ENCODE measurements at places on chromosomes 6 and 20. TPM values are rescaled to one million over a fixed set of nuclear protein-coding genes. Genes with fewer than 3 reads are reported as not detected.

DNA sequence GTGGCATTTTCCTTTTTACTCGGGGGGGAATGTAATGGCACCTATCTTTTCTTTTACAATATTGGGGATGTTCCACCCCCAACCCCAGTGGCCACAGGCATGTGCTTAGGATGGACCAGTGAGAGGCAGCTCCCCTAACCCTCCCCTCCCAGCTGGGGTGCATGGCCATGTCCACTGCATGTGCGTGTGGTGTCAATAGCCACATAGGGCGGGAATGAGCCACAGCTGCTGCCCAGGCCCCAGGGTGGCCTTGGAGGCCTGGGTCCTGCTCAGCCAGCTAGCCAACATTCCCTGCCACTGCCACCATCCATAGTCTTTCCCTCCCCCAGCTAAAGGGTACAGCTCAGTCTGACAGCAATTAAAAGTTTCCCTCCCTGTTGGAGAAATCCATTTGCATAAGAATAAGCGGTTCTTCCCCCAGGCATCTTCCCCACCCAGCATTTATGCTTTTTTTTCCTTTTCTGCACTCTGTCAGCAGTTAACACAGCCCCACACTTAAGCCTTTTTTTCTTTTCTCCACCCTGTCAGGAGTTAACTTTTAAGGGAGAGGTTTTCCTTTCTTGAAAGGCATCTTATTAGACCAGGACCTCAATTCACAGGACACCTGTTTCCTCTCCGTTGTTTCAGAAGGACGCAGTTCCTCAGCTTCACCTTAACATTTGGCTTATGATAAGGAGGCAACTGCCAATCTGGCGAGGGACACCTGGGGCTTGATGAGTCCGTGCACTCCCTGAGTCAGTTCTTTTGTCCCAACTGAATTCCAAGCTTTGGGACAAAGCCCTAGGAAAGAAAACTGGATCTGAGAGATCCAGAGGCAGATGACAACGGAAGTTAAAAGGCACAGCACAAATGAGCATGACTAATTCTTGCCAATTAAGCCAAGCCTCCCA, 121.4 kb downstream of the TPBG start:
- DNase-seq, result no peak

DNA sequence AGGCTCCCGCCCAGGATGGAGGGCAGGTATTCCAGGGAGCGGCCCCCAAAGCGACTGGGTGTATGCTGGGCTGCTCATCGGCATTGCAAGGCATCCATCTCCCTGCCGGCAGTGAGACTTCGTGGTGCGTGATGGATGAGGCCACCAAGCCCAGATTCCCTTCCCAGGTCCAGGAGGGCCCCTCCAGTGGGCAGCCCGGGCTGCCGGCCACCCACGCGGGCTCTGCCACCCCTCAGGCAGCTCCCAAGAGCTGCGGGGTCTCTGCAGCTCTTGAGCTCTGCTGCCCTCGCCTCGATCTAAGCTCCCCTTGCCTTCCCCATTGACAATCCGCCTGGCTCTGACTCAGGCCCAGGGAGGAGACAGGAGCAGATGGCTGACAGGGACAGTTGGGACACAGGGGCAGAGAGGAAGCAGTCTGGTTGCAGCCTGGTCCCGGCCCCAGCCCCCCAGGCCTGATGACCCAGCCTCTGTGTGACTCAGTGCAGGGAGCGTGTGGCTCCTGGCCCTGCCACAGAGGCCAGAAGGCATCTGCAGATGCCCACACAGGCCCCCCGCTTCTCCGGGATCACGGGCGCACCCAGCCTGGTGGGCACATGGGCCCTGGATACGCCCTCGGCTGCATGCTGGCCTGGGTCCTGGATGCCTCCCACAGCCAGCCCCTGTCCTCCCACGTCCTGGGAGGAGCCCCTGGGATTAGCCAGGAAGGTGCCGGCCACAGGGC, 33.0 kb downstream of the SLCO4A1 start:
- DNase-seq, result no peak

GRCh38 chr6:87553159-87553765, 36.5 kb downstream of the RARS2 start:
- no peak for DNase-seq

- DNase-seq, result peak; percentile 45
These were observed 270.6 kb downstream of the KHDC1L start for GRCh38 chr6:72954716-72955115.

GRCh38 chr6:83767033-83767432, 58.1 kb upstream of the SNAP91 start:
- no peak for DNase-seq

GRCh38 chr6:16450285-16450684, 211.9 kb downstream of the GMPR start:
- peak; percentile 93 for DNase-seq

DNA sequence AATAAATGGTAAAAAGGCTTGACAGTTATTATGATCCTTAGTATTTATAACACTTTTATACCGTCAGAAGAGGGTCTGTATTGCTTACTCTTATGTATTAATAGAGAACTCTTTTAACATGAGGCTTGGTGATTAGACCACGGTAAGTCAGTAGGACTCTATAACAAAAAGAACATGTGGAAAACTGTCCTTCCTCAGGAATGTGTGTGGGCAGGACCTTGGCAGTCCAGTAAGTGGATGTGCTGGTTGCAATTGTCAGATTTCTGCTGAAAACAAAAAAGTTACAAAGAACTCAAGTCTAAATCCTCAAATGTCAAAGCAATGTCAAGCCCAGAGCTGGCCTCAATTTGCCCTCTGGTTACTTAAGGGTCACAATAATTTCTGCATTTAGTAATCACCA, 81.1 kb downstream of the PLCG1 start:
- peak; percentile 71 for DNase-seq

DNA sequence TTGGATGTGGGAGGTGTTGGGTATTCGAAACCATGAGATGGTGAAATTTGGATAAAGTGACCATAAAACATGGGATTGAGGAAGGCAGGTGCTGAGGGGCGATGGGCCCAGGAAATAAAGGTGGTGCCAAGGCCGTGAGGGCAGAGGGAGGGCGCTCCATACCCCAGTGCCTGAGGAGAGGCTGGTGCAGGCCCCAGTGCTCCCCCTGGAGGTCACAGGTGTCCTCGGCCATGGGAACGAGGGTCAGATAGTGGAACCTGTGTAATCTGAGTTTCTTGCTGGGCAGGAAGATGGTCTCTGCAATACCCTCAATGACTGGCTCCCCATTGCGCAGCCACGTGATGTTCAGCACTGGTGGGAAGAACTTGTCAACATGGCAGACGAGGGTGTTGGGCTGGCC, 16.2 kb downstream of the HLA-DPB1 start:
- DNase-seq, result no peak

DNA sequence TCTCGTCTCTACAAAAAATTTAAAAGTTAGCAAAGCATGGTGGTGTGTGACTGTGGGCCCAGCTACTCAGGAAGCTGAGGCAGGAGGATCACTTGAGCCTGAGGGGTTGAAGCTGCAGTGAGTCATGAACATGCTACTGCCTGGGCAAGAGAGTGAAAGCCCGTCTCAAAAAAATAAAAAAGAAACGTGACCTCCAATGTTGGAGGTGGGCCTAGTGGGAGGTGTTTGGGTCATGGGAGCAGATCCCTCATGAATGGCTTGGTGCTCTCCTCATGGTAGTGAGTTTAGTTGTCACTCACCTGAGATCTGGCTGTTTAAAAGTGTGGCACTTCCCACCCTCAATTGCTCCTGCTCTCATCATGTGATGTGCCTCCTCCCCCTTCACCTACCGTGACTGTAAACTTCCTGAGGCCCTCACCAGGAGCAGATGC, 24.3 kb downstream of the RBL1 start:
- DNase-seq, result peak; percentile 33

DNA sequence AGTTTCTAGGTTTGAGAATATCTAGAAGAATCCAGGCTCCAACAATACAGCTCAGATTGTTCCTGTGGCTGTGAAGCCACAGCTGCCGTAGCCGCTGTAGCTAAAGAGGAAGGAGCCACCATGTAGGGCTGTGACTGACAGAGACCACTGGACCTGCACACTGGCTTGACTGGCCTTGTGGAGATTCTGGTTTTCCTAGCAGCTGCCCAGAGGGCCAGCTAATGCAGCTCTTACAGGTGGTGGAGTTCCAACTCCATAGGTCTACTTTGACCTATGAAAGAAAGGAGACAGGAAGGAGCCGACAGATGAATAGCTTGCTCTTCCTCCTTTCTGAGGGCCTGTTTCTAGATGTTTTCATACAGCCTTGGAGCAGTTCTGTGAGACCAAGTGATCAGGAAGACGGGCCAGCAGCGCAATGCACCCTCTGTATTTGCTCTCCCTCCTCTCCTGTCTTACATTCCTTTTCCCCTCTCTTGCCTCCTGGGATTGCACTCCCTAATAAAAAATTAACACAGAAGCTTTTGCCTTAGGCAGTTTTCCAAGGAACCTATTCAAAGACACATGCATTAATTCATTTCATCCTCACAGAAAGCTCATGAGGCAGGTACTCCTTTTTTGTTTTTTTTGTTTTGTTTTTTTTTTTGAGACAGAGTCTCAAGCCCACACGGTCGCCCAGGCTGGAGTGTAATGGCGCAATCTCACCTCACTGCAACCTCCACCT, 51.8 kb upstream of the MYB start:
- DNase-seq, result no peak

- DNase-seq, result no peak
These were observed 6.4 kb upstream of the GMNN start for GRCh38 chr6:24768361-24768760.

DNA sequence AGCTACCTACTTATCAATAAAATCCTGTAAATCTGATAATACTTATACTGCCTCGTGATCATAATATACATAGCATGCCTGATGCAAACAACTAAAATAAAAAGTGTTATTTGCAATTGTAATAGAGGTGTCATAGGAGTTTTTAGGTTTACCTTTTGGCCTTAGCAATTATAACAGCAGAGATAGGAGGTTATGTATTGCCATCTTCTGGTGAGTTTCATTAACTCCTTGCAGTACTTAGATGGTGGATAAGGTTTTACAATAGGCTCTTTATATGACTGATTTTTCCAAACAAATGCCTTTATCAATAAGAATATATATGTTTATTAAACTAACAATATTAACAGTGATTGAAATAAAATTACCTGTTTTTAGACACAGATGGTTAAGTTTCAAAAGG, 27.8 kb upstream of the MYCT1 start:
- peak; percentile 64 for DNase-seq

- no peak for DNase-seq
These were observed 137.0 kb downstream of the SLC23A2 start for GRCh38 chr20:4864311-4864752.

DNA sequence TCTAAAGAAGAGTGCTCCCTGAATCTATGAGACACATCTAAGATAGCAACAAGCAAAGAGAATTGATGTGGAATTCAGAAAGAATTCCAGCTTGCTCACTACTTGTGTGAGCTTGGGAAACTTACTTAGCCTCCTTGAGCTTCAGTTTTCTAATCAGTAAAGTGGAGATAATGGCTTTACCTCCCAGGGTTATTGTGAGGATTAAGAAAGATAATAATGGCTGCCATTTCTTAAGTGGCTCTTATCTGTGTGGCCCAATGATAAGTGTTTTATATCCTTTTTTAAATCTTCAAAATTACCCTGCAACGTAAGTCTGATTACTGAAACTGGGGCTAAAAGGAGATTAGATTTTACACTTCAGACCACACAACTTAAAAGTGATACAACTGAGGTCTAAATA, 418.5 kb downstream of the LMBRD1 start:
- no peak for DNase-seq

- peak; percentile 84 for DNase-seq
These were observed 57.7 kb downstream of the ZDHHC14 start for GRCh38 chr6:157438611-157439111.

- no peak for DNase-seq
These were observed 329.0 kb downstream of the ESR1 start for GRCh38 chr6:152136449-152136825.

DNA sequence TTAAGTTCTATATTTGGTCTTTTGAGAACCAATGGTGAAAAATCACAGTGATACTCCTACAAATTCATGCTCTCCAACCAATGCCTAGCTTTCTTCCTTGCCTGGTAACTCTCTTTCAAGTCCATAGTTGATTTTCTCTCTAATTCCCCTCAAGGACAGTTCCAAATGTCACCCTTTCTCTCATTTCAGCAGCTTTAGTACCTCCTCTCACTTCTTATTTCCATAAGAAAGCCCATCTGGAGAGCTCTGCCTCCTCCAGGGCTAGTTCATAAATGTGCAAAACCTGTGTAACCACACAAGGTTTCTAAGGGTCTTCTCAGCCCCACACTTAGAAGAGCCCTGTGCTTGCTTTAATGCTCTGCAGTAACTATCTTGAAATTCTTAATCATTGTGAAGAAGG, 155.4 kb upstream of the PLCB4 start:
- no peak for DNase-seq

DNA sequence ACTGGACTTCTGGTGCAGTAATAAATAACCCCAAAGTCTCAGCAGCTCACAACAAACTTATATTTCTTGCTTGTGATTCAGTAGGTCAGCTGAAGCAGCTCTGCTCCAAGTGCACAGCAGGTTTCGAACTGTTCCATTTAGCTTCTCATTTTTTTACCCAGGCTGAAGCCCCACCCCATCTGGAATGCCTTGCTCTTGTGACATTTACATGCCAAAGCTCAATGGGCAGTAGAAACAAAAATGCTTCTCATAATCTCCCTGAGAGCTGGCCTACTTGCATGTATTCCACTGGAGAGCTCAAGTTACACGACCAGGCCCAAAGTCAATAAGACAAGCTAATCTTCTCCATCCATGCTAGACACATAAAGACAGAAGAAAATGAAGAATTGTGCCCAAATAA, 165.2 kb downstream of the HAO1 start:
- peak; percentile 90 for DNase-seq

DNA sequence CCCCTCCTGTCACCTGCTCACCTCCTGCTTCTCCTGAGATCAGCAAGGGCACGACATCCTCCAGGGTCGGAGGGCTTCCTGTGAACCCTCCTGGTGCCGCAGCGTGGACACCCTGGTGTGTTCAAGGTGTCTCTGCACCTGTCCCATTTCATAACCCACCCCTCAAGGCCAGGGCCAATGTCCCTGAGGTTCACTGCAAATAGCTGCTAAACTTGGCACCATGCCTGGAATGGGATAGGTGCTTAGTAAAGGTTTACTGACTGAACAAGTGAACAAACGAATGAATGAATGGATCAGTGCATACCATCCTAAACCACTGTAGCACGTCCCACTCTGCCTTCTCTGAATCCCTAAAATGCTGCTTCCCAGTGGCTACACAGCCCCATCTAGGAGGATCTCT, 35.0 kb downstream of the SIRPA start:
- no peak for DNase-seq

SRSF3 gene
- 181 TPM for total RNA-seq

LKAAEAR1 gene
- 0.36 TPM for total RNA-seq

ADAT2 gene
- 7.1 TPM for total RNA-seq

BAK1 gene
- total RNA-seq, result 5.2 TPM

STMND1 gene
- total RNA-seq, result not detected

FAM209A gene
- total RNA-seq, result not detected
